Stimulated activated CD4-positive, alpha-beta T cell treated with anti-CD3 and anti-CD28 coated beads, Interleukin-1b, Interleukin-23, amount 100 ng/mL, for 1 hour (primary cell): ENCODE measurements at places on chromosomes 2 and 18.

DNA sequence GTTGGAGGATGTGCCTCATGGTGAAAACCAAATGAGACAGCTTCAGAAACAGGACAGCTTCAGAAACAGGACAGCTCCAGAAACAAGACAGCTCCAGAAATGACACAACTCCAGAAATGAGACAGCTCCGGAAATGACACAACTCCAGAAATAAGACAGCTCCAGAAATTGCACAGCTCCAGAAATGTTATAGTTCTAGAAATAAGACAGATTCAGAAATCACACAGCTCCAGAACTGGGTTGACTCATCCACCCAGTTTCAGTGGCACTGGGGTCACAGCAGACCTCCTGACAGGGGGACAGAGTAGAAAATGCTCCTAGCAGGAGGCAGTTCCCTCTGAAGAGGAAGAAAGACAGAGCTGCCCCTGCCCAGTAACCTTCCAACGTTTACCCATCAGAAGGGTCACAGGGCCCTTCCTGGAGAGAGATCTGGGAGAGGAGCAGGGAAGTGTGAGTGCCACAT is 26.9 kb upstream of the COL6A3 start:
- DNase-seq = no peak

- DNase-seq = no peak
Observed at GRCh38 chr18:78901923-78902794, 77.5 kb upstream of the SALL3 start.

DNA sequence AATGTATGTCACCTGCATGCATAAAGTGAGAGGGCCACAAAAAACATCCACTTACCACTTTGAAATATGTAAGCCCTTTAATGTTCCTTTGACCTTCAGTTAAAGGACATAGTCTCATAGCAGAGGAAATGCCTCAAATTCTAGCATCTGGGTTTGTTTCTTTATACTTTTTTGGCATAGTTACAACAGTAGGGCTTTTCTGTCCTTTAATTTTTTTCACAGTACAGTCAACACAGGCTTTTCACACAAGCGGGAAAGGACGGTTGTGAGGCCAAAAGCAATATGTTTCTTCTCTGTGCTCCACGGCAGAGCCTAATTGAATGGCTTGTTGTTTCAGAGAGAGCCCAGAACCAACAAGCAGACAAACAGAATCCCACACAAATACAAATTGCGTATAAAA is 57.6 kb downstream of the CRIM1 start:
- no peak for DNase-seq

DNA sequence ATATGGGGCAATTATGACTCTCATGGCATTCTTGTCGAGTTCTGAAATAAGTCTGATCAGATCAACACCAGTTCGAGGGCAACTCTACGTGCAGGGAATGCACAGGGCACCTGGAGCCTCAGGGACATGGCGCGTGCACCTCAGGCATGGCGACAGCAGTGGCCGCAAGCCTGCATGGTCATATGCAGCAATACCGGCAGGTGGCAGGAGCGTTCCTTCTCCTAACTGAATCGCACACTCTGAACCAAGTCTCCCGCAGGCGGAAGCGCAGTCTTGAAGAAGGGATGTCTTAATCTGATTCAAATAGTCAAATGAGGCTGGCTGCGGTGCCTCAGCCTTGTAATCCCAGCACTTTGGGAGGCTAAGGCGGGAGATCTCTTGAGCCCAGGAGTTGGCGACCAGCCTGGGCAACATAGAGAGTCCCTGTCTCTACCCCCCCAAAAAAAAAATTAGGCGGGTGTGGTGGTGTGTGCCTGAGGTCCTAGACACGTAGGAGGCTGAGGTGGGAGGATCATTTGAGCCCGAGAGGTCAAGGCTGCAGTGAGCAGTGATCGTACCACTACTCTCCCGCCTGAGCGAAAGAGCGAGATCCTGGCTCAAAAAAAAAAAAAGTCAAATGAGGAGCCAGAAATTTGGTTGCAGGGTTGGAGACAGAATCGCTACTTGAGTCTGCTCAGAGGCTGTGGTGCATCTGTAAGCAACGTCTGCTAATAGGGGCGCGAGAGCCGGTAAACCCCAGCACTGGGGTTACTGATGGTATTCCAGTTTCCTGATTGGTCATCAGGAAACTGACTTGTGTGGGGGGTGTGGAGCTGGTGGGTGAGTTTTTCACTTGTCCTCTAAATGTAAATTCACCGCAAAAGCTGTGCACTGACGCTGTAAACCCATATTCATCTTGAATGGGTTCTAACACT is 28.8 kb downstream of the FHL2 start:
- peak; percentile 77 for DNase-seq

DNA sequence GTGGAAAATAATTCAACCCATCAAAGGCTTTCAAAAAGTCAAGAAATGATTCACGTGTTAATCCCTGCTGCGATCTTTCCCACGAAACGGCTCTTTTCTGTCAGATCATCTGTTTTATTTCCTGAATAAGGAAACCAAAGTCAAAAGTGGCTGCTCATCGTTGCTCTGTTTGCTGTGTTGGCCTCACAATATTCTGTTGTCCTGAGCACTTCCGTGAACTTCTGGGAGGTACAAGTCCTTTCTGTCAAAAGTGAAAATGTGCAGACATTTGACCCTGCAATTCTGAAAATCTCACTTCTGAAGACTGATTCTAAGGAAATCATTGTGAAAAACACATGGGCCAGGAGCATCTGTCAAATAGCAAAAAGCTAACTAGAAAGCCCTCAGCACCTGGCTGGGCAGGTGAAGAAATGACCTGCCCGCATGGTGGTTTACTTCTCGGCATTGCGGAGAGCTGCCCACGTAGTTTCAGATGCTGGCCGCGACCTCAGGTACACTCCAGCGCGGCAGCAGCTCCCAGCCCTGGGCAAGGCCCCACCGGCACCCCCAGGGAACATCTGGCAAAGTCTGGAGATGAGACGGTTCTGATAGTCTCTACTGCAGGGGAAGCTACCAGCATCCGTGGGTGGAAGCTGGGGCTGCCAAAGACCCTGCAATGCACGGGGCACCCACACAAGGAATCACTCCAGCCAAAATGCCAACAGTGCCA is 31.9 kb upstream of the GPC1 start:
- no peak for DNase-seq

DNA sequence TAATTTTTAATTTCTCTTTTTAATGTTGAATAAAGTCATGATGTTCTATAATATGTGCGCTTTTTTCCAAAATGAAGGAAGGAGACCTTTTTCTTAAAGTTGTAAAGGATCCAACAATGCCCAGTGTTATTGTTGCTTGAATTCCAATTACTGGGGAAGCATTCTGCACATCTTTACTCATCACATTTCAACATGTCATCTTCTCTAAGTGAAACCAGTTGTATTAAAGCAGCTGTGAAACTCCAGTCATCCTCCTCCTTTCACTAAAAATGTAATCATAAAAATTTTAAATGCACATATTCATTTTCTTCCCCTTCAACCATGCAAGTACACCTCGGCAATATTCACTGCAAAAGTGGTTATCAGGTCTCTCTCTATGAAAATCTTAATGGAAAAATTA is 722.7 kb downstream of the TSN start:
- DNase-seq = no peak

DNA sequence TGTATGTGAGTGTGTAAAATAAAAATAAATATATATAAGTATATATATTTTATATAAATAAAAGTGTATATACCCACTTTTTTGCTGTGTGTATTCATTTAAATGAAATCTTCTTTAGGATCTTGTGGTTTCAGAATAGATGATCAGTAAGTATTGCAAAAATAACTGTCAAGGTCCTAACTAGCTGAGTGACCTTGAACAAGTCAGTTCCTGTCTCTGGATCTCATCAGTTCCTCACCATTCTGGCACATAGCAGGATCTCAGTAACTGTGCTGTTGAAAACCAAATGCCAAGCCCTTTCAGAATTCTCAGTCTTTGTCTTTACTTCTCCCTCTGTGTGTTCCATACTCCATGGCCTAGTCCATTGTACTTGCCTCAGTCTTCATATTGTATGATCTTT is 115.3 kb upstream of the CXCR4 start:
- no peak for DNase-seq

DNA sequence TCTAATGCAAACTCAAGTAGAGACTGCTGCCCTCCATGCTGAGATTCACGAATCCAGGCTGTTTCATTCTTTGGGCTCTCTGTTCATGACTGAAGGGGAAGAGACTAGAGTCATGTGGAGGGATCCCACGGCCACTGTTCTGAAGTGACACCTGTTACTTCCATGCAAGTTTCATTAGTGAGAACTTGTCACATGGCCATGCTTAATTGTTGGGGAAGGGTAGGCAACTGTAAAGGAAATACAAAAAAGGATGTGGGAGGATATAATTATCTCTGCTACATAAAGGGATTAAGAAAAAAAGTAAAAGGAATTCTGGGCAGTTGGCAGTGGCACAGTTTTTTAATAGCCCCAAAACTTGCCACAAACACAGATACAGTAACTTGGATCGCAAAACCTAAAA is 28.0 kb upstream of the PSME4 start:
- DNase-seq = no peak

DNA sequence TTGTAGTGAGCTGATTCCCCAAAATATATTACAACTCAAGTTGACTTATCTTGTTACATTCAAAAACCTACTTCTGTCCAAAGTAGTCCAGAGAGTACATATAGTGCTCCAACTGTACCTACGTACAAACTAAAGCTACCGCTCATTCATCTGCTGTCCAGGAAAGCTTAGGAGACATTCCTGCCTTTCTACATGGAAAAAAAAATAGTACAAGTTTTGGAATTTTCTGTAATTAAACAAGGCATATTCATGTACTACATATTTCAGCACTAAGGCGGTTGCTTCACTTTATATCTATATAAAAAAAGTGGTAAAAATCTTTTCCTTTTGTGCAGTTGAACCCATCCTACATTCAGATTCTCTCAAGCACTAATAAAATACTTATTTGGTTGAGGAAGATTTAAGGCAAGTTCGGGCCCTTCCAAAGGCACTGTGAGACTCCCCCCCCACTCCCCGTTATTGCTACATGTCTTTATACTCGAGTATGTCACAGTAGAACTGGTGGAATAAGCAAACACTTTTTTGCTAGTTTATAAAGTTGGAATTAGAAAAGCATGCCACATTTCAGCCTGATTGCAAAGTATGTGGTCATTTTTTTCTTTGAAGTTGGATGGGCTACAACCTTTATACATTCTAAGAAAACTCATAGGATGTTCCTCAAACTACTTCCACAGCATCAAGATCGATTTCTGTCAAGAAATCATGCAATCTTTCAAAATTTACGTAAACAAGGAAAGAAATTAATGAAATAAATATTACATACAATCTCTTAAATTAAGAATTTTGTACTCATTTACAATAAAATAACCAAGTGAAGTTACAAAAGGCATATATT is 3.7 kb downstream of the ZFP36L2 start:
- DNase-seq = no peak

GRCh38 chr2:132638313-132639040 is 31.5 kb downstream of the LYPD1 start:
- DNase-seq = no peak

DNA sequence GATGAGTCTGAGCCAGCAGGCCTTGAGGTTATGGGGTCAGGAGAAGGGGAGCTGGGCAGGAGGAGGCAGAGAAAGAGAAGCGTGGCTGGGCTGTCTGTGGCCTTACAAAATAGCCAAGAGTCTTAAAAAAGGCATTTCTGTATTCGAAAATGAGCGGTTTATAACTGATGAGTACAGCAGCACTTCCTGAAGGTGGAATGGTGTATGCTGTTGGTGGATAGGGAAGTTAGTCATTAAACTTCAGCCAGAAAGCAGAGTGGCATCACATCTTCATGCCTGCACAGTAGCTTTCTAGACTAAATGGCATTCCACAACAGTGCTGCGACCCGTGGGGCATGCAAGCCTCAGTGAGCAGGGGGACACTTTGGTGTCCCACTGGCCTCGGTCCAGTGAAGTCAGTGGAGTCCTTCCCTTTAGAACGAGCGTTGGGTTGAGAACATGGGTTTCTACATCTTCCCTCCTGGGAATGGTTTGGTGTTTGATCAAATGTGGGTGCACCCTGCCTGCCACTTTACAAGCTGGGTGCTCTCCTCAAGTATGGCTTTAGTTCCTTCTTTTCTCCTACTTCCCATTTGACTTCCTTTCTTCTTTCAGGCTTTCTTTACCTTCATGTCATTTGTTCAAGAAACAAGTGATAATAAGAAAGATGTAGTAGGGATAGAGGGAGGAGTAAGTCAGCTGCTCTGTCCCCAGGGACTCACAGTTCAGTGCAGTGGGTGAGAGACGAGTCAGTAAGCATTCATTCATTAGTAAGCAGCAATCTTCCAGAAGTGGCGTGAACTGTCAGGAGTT is 96.3 kb downstream of the ARMC9 start:
- DNase-seq = no peak

- no peak for DNase-seq
Observed at GRCh38 chr18:23972453-23972852, 42.1 kb upstream of the TTC39C start.

- no peak for DNase-seq
Observed at GRCh38 chr18:62525608-62526007, 2.8 kb downstream of the ZCCHC2 start.

DNA sequence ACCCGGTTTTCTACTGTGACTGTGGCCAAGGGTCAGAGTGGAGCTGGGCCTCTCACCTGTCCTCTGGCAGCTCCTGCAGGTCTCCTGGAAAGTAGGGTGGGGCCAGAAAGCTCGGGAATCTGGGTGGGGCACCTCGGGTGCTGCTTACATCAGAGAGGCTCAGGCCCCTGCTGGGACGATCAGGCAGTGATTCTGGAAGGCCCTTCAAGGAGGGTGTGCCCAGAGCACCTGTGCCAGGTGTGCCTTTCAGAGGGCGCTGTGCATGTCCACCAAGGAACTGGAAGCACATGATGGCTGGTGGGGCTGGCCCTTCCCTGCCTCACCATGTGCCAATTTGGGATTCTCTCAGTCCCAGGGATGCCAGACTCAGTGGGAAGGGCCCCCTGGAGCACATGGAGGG is 44.0 kb downstream of the ATP6V1C2 start:
- no peak for DNase-seq

DNA sequence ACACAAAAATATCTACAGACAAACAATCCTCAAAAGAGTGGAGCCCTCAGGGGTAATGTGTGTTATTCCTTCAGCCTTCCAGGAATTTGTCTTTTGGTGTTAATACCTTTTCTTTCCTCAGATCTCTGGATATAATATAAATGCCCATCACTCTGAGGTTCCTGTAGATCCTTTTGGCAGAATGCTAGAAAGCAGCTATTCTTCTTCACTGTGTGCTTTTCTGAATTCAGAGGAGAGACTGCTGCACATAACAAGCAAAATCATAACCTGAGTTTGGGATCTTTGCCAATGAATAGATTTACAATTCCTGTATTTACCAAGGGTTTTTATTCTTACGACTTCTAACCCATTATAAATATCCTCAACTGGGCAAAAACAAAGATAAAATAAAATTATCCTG is 57.3 kb downstream of the KLF7 start:
- no peak for DNase-seq

DNA sequence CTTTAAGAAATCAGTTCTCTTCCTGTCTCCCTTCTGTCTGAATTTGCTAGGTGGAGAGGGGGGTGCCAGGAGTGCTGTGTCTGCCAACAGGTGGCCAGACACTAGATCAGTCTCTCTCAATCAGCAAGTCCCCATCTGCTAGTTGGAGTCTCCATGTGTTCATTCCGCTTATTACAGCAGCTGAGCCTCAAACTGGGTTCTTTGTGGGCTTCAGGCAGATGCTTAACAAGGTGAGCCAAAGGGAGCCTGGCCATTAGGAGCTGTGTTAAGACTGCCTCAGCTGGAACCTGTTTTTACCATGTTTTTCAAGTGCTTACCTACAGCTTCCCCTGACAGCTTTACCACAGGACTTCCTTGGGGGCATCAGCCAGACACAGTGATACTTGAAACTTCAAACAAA is 401.9 kb downstream of the LRP1B start:
- DNase-seq = no peak

GRCh38 chr2:88452980-88453582 is 588 bp upstream of the FOXI3 start:
- no peak for DNase-seq

- no peak for DNase-seq
Observed at GRCh38 chr2:8119782-8120505, 561.9 kb upstream of the ID2 start.
